Panc1 (cell line): ENCODE measurements at places on chromosomes 1 and 21.

- peak within 1 kb of the TSS; percentile 65 for H3K4me3 ChIP-seq
- H3K4me1 ChIP-seq, result peaks cover 31% of the 10 kb centered on the region
- H3K27me3 ChIP-seq, result no peaks in the 10 kb centered on the region
- peak within 1 kb of the TSS; percentile 81 for H3K27ac ChIP-seq
- no peaks in the 10 kb centered on the region; the same call in 1 of the 2 replicates for H3K36me3 ChIP-seq
Measured at GRCh38 chr1:3068564-3069431, at the start of gene PRDM16. PRDM16 (plus strand) TSS chr1:3069203; CDS start chr1:3069260, 57 bp downstream.

GRCh38 chr1:221284028-221284427 lies 404.8 kb downstream of the HLX start:
- H3K27ac ChIP-seq, result no peak overlapping the region
- H3K27me3 ChIP-seq, result no peaks in the 10 kb centered on the region
- H3K36me3 ChIP-seq, result no peaks in the 10 kb centered on the region
- H3K4me3 ChIP-seq, result no peak overlapping the region
- DNase-seq, result no peak

- no peak overlapping the region for H3K4me3 ChIP-seq
- no peaks in the 10 kb centered on the region for H3K27me3 ChIP-seq
- H3K4me1 ChIP-seq, result no peaks in the 10 kb centered on the region
- no peak for DNase-seq
- H3K27ac ChIP-seq, result no peak overlapping the region
Measured at GRCh38 chr1:97500760-97501159, 420.1 kb downstream of the DPYD start.

GRCh38 chr1:23563003-23563402 lies 3.7 kb upstream of the ID3 start:
- H3K4me1 ChIP-seq, result peaks cover 53% of the 10 kb centered on the region
- H3K4me3 ChIP-seq, result no peak overlapping the region
- peak overlapping the region; percentile 88 for H3K27ac ChIP-seq
- H3K27me3 ChIP-seq, result no peaks in the 10 kb centered on the region

DNA sequence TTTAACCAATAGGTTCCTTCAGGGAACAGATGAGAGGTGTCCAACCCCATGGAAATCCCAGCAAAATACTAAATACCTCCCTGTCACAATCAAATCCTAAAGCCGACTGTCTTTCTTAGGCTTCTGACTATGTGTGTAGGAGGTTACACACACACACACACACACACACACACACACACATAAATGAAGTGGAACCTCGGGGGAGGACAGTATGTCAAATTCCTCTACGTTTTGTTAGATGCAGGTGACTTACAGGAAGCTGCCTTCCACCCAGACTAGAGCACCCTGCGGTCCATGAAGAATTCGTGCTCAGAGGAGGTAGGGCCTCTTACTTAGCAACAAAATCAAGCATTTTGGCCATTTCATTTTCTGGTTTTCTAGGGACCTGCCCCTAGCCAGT lies 16.4 kb downstream of the RSPH1 start:
- no peak for DNase-seq
- H3K4me3 ChIP-seq, result no peak overlapping the region
- no peaks in the 10 kb centered on the region for H3K27me3 ChIP-seq
- no peak overlapping the region for H3K27ac ChIP-seq
- no peaks in the 10 kb centered on the region for H3K36me3 ChIP-seq

DNA sequence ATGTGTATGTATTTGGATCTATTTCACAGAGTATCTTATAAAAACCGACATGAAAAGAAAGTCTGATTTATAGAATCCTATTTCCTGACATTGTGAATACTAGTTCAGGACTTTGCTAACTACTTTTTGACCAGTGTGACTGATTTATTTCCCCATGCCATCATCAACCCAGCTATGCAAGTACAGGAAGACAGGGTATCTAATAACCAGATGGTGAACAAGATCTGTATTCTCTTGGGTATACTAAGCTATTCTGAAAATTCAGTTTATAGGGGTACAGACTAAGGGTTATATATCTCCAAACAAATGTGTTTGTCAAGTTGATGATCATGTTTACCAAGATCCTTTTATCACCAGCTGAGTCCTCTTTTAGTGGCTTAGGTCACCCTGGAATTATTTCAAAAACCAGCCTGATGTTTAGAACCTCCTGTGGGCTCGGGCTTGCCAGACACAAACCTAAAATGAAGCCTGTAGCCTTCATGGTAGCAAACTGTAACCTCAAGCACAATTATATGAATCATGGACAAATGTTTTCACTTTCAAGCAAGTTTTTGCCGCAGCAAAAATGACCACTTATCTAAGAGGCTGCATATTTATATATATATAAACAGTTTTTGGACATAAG lies 185.1 kb downstream of the FGGY start:
- no peak overlapping the region for H3K4me3 ChIP-seq
- H3K36me3 ChIP-seq, result no peaks in the 10 kb centered on the region
- no peaks in the 10 kb centered on the region for H3K27me3 ChIP-seq
- no peak overlapping the region for H3K27ac ChIP-seq
- DNase-seq, result no peak

DNA sequence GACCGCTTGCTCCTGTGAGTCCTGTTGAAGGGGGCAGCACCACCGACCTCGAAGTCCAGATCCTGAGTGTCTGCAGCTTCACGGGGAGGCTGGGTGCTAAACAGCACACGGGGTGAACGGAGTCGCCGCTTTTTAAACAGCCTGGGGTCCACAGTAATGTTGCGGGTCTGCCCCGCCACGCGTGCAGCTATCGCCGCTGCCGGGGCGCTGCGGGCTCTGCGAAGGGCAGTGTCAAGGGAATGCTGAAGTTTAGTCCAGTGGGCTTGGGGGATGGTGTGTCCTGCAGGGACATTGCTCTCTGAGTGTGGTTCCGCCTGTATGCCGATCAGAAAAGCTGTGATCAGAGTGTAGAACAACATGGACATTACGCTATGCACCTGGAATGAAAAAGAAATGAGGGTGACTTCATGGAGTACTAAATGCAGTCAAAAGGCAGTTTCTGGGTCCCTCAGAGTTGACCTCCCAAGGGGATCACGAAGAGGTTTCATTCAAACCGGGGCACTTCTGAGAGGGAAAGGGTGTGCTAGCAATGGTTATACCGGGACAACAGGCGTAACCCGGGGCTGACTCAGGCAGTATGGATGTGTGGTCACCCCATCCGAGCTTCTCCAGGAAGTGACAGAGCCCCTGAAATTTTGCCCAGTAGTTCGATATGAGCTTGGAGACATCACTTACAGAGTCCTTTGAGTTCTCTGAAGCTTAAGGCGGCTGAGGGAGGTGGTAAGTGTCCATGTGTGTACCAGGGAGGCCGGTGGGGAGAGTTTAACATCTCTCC lies 51.4 kb downstream of the NGF start:
- no peak for DNase-seq
- no peaks in the 10 kb centered on the region for H3K36me3 ChIP-seq
- no peak overlapping the region for H3K4me3 ChIP-seq
- no peaks in the 10 kb centered on the region for H3K27me3 ChIP-seq
- no peaks in the 10 kb centered on the region for H3K4me1 ChIP-seq
- H3K27ac ChIP-seq, result no peak overlapping the region
